ENCODE measurements at places on chromosomes 7 and 10.

GRCh38 chr7:11437994-11438393 is 394.0 kb downstream of the THSD7A start:
- no peak for DNase-seq

- DNase-seq, result no peak
Observed at GRCh38 chr10:93580828-93581227, 14.4 kb downstream of the FFAR4 start.

DNA sequence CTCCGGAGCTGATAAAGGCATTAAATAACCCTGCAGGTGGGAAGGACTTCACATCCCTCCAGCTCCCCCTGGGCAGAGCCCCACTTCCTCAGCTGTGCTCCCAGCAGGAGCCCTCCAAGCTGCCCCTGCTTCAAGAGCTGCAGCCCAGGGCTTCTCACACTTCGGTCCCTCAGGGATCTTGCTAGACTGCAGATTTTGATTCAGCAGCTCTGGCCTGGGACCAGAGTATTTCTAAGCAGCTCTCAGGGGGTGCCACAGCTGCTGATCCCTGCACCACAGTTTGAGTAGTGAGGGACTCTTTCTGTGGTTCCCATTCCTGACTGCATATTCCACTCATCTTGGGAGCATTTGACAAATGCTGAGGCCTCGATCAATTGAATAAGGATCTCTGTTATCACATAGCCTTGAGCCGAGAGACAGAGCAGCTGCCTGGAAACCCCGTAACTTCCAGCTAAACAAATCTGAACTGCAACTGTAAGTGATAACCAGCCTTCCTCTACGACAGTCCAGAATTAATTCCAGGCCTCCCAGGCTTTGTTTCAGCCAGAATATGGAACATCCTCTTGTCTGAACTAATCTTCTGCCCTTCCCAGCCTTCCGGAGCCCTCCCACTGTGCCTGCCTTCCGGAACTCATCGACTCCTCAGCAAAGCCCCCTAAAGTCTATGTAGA is 161.4 kb downstream of the CCDC3 start:
- DNase-seq, result no peak

DNA sequence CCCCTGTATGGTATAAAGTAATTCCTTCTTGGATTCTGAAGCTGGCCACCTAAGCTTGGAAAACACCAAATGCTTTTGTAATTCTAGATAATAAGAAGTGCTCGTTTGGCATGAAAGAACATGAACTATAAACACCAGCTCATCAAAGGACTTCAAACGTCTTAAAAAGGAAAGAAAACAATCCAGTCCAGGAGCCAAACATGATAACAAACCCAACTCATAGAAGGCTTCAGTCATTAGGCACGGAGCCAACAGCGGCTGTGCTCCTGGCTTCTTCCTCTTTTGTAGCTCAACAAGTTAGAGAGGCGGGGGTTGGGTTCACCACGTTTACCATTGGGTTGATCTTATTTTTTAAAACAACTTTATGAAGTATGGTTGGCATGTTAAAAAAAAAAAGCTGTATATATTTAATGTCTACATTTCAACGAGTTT is 56.4 kb upstream of the ECHDC3 start:
- DNase-seq, result peak; percentile 39

DNA sequence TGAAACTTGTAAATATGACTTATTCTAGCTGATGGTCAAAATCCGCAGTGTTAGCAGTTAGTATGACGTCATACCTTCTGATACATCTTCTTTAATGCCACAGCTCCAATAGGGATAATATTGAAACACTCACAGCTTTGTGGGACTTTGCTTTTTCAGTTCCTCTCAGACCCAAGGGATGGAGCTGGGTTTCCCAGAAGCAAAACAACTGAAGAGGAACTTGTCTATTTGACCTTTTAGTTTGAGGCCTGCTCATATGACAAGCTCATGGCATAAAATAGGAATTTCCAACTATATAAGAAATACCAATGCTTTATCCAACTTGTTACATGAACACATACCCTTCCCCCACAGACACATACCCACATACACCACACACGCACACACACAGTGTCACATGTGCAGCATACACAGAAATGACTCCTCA is 31.6 kb upstream of the C10orf67 start:
- no peak for DNase-seq
